ENCODE measurements at places on chromosomes 6 and 20.

- DNase-seq: no peak
Observed at GRCh38 chr6:66556936-66557335, 849.9 kb upstream of the EYS start.

GRCh38 chr6:112086744-112087135 lies 542 bp downstream of the TUBE1 start:
- no peak for DNase-seq

DNA sequence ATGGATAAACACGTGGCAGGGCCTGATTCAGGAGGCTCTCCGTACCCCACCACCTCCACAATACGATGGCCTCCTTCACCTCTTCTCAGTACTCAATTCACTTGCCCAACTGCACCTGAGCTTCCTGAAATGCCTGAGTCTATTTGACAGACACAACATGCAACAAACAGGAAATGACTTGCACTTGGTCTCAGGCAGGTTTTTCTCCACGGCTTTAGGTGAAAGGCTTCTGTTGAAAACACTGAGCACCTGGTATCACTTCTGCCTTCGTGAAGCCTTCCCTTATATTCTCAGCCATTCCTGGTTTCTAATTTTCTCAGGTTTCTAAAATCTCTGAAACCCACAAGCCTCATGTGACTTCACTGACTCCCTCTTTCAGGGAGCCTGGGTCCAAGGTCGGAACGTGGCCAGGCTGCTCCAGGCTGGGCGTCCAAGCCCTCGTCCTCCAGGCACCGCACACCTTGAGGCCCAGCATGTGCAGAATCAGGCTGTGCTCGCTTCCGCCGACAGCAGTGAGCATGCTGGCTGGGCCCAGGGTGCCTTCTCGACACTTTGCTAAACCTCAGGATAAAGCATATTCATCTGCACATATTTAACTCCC lies 34.7 kb downstream of the TAF4 start:
- no peak for DNase-seq

- DNase-seq: no peak
Observed at GRCh38 chr20:47622118-47622665, 120.5 kb downstream of the NCOA3 start.

- no peak for DNase-seq
Observed at GRCh38 chr6:88105741-88106340, 58.2 kb downstream of the SPACA1 start.

DNA sequence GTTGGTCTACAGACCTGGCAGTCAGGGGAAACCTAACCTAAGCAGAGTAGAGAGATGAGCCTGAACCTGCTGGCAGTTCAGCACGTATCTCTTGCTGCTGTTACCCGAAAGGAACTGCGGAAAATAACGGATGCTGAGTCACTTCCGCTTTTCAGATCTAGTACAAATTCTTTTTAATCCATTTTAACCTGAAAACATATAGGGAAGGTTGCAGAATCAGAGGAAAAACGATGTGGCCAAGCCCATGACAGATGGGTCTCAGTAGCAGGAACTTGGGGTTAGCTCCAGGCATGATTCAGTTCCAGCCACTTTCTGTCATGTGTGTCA lies 351.9 kb upstream of the PRND start:
- DNase-seq: no peak

DNA sequence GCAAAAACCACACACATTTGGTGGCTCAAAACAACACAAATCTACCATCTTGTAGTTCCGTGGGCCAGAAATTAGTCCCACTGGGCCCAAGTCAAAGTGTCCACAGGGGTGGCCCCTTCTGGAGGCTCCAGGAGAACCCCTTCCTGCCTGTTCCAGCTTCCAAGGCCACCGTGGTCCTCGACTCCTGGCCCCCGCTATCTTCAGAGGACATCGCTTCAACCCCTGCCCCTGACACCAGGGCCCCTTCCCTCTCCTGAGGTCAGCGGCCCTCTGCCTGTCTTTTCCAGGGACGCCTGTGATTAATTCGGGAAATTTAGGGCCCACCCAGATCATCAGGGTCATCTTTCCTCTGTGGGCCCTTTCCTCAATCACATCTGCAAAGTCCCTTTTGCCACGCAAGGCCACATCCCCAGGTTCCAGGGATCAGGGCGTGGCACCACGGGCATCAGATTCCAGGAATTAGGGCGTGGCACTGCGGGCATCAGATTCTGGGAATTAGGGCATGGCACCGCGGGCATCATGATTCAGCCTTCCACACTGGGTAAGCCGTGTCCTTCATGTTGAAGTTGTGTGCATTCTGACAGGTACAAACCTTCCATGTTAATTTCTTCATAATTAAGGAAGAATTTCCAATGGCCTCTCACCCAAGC lies 59.9 kb upstream of the SMOC2 start:
- DNase-seq: no peak

- DNase-seq: no peak
Observed at GRCh38 chr6:31246051-31246521, 25.8 kb downstream of the HLA-C start.

GRCh38 chr6:19463250-19463649 lies 373.9 kb upstream of the ID4 start:
- DNase-seq: no peak

- no peak for DNase-seq
Observed at GRCh38 chr20:39039261-39039660, 77.1 kb downstream of the DHX35 start.

- DNase-seq: no peak
Observed at GRCh38 chr20:46111028-46111835, 6.9 kb upstream of the CD40 start.

- DNase-seq: no peak
Observed at GRCh38 chr6:118717106-118717505, 65.7 kb upstream of the CEP85L start.

GRCh38 chr6:80211286-80211685 lies 104.8 kb downstream of the BCKDHB start:
- no peak for DNase-seq

DNA sequence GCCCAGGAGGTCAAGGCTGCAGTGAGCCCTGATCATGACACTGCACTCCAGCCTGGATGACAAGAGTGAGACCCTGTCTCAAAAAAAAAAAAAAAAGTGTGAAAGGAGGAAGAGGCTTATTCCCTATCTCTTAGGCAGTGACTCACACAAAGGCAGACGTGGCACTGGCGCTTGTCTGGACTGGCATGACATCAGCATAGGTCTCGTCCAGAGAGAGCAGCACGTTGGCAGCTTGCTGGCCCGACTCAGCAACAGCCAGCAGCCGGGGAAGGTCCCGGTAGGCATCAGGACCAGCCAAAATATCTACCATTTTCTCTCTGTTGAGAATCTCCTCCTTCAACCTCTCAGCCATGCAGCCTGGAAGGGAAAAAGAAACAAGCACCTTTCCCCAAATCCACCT lies 14.1 kb downstream of the CDK5RAP1 start:
- DNase-seq: no peak

DNA sequence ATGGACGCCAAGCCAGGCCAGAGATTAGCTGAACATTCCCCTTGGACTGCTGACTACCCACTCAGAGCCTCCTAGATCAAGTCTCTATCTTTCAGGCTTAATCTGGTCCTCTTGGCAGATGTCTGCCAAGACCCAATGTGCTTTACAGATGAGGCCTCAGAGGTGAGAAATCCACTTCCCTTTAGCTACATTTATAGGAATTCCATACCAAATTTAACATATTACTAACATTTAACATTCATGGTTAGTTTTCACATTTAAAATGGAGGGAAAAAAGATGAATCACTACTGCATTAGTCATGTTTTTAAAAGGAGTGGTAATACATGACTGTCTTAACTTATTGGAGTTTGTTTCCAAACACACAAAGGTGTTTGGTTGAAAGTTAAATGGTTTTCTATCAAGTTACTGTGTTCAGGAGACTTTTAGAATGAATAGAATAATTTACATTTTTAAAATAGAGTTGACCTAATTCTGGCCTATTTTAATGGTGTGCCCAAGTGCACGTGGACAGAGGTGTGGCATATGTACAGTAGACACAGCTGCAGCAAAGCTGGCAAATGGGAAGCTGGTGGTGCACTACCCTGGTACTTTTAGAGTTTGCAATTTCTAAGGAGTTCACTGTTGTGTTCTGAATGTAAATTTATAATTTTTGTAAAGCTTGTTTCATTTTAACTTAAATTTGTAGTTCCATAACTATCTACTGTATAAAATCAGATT lies 41.9 kb upstream of the CALHM6 start:
- DNase-seq: no peak

DNA sequence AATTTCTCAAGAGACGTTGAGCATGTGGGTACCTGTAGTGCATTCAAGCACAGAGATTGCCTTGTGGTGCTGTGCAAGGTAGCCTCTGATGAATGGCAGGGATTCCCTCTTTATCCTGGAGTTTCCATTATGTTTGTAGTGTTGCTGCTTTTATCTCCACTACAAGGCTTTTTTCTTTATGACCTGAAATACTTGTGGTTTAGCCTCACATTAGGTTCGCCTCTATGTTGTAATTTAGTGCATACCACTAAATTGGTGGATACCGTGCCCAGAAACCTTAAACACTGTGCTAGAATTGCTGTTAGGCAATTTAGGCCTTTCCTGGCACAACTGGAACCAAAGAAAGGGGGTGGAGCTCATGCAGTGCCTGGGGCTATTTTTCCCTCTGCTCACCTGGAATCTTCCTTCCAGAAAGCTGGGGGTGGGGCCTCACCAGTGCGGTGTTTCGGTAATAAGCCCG lies 76.8 kb downstream of the NCOA7 start:
- DNase-seq: peak; percentile 81

- no peak for DNase-seq
Observed at GRCh38 chr20:63009988-63010769, 3.4 kb upstream of the BHLHE23 start.

DNA sequence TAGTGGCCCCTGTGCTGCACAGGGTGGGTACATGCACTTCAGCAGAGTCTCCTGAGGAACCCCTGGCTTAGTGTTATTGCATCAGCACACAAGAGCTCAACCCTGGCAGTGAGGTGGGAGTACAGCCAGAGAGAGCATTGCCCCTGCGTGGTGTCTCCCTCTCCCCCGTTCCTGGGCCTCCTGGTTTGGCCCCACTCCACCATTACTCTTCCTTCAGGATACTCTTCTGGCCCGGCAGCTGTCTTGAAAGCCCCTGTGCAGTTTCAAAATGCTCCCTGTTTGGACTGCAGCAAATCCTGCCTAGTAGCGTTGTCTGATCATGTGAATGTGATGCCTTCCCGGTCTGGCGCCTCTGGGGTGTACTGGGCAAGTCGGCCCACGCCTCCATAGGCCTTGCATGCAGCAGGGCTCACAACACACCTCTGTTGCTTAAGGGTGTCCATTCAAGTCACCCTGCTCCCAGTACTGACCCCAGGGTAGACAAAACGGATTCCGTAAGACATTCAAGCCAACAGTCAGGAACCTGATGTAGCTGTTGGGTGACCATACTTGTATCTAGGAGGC lies 32.1 kb downstream of the TXNDC5 start:
- DNase-seq: no peak

DNA sequence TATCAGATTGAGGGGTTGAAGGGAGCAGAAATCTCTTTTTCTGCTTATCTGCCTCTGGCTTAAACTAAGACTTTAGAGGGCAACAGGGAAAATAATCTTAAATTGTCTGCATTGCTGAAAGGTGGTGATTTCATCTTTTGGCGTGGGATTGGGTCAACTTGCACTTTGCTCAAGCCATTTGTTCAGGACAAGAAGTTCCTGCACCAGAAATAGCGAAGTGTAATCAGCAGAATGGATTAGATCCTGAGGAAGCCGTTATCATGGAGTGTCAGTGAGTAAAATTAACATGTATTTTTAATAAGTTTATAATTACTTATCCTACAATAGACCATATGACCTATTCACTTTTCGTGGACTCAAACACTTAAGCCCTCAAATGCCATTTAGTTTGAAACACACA lies 249.3 kb downstream of the CD83 start:
- no peak for DNase-seq

GRCh38 chr20:24460712-24461111 lies 8.7 kb upstream of the SYNDIG1 start:
- DNase-seq: no peak

- no peak for DNase-seq
Observed at GRCh38 chr6:150764334-150765066, 101.0 kb upstream of the MTHFD1L start.

- no peak for DNase-seq
Observed at GRCh38 chr20:42598581-42598980, 591.1 kb downstream of the PTPRT start.

GRCh38 chr6:155158030-155158843 lies 105.6 kb upstream of the CLDN20 start:
- no peak for DNase-seq

DNA sequence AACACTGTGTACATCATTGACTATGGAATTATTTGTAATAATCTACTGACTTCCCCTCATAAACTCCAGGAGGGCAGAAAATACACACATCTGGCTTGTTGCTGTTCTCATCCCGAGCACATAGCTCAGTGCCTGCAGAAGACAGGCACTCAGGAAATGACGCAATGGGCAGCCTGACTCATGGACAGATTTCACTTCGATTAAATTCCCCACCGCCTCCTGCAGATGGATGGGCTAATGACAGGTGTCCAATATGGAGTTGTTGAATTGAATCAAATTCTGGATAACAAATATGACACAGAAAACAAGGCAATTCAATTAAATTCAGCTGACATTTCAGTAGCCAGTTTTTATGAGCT lies 9.1 kb downstream of the ANKRD60 start:
- no peak for DNase-seq

DNA sequence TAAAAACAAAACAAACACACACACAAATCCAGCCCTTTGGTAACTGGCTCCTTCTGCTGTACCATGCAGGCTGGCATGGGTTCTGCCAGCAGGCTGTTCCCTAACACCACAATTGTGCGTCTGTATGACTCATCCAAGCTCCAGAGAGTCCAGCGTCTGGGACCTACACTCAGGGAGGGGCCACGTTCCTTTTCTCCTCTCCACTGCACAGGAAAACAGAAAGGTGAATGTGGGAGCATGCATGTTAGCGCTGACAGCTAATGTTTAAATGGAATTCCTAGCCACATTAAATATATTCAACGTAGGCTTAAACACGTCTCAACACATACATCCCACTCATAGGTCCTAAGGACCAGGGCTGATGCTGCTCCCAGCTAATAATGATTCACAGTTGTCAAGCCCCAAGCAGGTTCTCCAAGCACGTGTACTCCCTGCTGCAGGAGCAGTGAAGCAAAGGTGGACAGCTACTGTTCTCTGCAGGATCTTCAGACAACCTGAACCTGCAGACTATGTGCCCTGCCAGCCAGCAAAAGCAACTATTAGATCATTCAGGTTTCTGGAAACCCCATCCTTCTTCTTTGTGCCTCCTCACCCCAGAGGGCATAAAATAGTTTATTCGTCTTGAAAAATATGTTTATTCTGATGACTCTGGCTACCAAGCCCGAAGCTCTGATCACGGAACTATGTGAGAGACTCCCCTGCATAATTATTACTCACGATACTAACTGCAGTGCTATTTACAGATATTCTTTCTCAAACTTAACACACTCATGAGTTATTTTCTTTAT lies 20.9 kb downstream of the MAP1LC3A start:
- no peak for DNase-seq
